Activated CD8-positive, alpha-beta memory T cell treated with anti-CD3 and anti-CD28 coated beads for 1 hour (primary cell): ENCODE measurements at places on chromosomes 6 and 20.

- no peak for DNase-seq
Observed at GRCh38 chr6:116376149-116376548, 5.4 kb downstream of the DSE start.

GRCh38 chr6:3022765-3023662 is 23.3 kb downstream of the NQO2 start:
- no peak for DNase-seq

DNA sequence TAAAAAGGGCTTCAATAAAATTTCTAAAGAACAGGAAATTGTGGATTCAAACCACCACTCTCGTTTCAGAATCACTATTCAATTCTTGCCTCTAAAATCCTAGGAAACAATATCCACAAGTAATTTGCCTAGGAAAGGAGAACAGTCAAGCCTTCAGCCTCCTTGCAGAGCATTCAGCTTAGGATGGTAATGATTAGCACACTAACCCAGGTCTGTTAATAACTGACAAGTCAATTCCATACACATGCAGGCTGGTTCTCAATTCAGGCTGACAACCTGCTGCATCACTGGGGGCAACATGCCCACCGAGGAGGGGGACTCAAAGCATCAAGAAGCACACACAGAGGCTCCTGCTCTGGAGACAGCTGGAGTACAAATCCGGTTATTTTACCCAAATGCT is 57.6 kb downstream of the GMDS start:
- DNase-seq: no peak

- no peak for DNase-seq
Observed at GRCh38 chr6:41469156-41470028, 76.8 kb upstream of the FOXP4 start.

DNA sequence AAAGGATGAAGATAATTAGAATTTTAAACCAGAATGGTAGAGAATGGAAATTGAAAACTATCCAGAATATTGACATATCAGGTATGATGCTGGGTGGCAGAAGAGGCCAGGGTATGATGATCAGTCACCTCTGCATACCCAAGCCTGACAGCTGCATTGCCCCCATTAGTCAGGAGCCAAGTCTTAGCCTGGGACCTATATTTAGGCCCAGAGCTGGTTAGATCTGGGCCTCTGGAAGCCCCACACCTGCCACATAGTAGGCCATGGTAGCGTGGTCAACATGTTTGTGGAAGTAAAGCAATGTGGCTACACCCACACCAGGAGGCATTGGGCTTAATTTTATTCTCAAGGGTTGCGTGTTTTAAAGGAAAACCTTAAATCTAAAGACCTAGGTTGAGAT is 32.1 kb upstream of the CALHM6 start:
- no peak for DNase-seq

DNA sequence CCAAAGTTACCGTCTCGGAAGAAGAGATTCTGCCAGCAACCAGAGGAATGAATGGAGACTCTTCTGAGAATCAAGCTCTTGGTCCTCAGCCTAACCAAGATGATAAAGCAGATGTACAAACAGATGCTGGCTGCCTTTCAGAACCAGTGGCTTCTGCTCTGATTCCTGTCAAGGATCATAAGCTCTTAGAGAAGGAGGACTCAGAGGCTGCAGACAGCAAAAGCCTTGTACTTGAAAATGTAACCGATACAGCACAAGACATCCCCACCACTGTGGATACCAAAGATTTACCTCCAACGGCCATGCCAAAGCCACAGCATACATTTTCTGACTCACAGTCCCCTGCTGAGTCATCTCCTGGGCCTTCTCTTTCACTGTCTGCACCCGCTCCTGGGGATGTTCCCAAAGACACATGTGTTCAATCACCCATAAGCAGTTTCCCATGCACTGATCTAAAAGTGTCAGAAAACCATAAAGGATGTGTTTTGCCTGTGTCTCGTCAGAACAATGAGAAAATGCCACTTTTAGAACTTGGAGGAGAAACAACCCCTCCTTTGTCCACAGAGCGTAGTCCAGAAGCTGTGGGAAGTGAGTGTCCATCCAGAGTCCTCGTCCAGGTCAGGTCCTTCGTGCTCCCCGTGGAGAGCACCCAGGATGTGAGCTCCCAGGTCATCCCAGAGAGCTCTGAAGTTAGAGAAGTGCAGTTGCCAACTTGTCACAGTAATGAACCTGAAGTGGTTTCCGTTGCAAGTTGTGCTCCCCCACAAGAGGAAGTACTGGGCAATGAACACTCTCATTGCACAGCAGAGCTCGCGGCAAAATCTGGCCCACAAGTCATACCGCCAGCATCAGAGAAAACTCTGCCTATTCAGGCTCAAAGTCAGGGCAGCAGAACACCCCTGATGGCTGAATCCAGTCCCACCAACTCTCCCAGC is 109.6 kb downstream of the RTN4IP1 start:
- peak; percentile 47 for DNase-seq

DNA sequence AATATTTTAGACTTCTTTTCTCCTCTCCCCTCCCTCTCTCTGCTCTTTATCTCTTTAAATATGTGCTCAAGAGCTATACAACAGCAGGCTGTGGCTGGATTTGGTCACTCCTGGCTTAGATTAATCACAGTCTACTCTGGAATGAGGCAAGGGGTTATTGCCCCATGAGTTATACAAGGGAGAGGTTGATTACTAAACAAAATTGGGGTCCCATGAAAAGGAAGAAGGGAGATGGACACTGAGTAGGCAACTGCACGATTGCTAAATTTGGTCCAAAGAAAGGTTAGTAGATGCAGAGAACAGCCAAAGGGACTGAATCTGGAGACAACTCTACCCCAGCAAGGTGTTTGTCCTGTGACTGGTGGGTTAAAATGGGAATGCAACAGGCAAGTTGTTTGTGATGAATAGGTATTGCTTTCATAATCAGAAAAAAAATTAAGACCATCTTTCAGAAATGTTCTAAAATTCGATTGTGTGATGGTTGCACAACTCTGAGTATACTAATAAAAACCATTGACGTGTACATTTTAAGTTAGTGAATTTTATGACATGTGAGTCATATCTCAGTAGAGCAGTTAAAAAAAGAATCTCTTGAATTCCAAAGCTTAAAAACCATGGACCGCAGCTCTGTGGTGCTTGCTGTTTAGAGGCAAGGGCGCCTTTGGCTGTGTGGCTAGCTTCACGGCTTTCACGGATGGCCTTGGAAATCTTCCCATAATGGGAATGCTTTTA is 57.1 kb downstream of the KIZ start:
- no peak for DNase-seq

DNA sequence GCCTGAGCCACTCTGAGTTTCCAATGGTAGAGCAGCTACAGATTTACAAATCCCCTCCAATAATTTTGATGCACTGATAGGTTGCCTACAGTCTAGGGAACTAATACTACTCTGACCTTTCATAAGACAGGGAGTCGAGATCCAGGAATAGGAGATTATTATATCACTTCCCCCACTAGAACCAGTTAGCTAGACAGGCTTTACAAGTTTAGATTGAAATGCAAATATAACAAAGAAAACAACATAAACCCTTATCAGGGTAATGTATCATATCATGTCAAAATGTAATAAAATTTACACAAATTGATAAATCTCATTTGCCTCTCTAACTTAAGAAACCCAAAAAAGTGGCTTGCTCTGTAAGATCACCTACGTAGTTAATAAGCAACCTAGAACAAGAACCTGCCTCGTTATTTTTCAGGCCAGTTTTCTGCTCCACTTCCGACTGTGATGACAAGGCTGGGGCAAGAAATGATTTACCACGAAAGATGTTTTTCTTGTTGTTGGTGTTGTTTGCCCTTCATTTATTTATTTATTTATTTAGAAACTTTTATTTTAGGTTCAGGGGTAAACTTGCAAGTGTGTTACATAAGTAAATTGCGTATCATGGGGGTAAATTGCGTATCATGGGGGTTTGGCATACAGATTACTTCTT is 504.2 kb upstream of the ID4 start:
- DNase-seq: no peak

DNA sequence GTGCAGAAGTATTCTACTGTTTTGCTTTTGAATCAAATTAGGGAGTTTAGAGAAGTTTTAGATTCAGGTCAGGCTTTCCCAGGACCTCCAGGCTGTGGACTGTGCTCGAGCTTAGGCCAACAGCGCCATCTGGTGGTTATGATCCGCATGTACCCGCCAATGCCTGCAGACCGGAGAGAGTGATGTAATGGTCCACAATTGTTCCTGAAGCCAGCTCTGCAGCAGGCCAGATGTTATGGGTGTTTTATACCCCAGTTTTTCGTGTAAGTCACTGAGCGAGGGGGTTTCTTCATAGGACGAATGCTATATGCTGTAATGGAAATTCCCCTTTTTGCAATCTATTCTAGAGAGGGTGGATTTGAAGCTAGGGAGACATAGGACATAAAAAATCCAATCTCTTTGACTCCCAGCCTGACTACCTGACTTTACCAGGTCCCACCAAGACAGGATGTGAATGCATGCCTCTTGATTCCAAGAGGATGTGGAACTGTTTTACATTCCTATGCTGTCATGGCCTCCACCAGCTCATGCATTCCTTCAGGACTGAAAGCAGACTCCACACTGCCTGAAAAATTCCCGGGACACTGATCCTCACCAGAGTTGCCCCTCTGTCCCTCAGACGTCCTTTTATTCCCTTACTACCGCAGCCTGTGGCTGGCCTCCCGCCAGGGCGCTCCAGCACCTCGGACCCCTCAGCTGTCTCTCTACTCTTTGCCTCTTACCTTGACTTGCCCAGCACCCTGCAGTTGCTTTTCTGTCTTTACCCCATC is 41.2 kb upstream of the LY86 start:
- DNase-seq: peak; percentile 69

- peak; percentile 49 for DNase-seq
Observed at GRCh38 chr6:24935366-24936152, at the start of gene RIPOR2. Gene RIPOR2 (minus strand): TSS chr6:24935960. CDS start chr6:24935898, 62 bp downstream.

GRCh38 chr6:136922685-136923006 is 545 bp downstream of the SLC35D3 start:
- DNase-seq: no peak

- no peak for DNase-seq
Observed at GRCh38 chr6:169725125-169726048, 1.1 kb upstream of the PHF10 start.

DNA sequence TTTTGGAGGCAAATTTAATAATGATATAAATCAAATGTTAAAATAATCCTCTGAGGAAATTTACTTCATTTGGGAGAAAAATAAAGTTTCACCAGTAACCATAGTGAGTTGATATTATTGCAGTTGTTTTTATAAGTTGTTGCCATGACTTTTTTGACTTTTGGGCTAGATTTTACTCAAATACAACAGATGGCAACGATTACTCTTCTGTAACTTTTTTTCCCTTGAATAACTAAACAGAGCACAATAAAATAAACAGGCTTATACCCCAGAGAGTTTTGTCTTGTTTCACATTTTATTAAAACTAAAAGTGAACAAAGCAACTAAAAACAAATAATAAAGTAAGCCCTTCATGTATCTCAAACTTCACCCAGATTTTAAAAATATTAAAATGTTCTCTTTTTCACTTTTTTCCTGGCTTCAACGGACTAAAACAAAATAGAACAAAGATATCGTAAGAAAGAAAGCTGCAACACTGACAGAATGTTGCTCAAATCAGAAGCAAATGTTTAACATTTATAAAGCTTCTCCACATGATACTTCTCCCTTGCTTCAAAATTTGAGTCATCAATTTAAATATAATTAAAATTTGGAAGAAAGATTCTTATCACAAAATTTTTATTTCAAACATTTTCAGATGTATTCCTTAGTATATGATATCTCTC is 42.5 kb upstream of the BMP5 start:
- DNase-seq: no peak

DNA sequence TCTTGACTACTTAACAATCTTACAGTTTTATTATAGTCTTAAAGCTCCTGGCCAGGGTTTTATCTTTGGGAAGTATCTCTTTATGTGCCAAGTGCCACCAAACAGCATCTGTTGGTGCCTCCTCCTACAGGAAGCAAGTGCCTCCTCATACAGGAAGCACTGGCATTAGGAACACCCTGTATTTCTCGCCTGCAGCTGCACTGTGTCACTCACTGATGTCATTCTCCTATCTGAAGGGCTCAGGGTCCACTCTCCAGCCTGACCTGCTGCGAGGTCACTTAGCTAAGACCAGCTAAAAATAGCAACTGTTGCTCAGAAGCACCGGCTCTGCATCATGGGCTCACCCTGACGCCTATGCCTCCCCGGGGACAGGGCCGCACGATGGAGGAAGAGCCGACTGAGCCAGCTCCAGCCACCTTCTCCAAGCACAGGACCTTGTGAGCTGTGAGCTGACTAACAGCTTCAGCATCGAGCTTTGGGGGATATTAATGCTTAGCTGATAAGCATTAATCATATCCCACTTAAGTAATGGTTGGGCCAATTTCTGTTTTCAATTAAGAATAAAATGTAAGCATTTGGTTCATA is 66.3 kb upstream of the CD93 start:
- DNase-seq: no peak

DNA sequence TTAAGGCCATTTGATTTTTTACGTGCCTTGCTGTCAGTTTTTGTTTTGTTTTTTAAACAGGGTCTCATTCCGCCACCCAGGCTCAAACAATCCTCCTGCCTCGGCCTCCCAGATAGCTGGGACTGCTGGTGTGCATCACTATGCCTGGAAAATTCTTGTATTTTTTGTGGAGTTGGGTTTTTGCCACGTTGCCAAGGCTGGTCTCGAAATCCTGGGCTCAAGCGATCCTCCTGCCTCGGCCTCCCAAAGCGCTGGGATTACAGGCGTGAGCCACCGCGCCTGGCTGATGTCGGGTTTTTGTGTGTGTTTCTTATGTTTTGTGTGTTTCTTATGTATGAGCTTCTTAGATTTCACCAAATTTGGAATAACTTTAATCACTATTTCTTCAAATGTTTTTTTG is 104.8 kb downstream of the TAF4 start:
- no peak for DNase-seq

- no peak for DNase-seq
Observed at GRCh38 chr6:142501795-142502194, 200.0 kb downstream of the ADGRG6 start.

DNA sequence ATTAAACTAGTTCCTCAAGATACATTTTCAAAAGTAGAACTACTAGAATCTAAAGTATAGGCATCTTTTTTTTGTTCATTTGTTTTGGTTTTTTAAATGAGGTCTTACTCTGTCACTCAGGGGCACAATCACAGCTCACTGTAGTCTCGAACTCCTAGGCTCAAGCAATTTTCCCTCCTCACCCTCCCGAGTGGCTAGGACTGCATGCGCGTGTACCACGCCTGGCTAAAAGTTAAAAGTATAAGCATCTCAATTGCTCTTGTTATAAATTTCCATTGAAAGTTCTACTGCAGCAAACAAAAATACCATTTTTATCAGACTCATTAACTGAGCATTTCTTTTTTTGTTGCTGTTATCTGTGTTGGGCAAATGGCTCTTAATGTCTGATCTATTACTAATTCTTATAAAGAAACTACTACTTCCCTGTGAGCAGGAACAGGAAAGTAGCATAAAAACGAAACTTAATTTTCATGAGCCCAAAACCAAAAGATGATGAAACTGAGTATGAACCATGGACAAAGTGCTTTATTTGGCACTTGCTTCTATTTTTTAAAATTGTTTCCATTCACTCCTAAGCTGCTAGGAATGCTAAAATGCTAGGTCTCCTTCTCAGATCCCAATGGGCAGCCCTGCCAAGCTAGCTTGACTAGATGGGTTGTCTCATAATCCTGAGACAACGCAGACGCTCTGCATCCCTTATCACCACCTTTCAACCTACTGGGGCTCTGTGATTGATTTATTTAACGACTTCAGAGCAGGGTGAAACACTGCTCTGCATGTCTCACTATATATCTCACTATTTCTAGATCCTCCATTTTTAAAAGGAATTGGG is 36.9 kb downstream of the TRPC4AP start:
- no peak for DNase-seq
